ENCODE measurements at places on chromosomes 6 and 20.

- no peak for DNase-seq
Measured at GRCh38 chr20:326645-327185, 1.4 kb downstream of the SOX12 start.

- DNase-seq, result no peak
Measured at GRCh38 chr6:98941319-98941718, 6.4 kb downstream of the FBXL4 start.

GRCh38 chr6:155196911-155197310 is 66.9 kb upstream of the CLDN20 start:
- DNase-seq, result no peak

DNA sequence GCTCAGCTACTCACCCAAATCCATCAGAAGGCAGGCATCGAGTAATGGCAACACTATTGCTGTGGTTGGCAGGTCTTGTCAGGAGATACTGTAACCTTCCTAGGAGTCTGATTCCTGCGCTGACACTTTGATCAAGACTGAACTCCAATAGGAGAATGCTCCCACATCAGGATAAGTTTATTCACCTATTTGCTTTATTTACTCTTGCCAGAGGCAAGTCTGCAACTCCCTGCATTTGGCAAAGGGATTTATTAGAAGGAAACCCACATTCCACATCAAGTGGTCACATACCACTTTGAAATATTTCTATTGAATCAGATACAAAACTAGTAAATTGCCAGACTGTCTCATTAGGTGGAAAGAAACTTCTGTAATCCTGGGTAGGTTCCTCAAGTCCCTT is 43.5 kb downstream of the ZFAND3 start:
- DNase-seq, result no peak

GRCh38 chr20:47691625-47692024 is 93.7 kb downstream of the SULF2 start:
- no peak for DNase-seq

DNA sequence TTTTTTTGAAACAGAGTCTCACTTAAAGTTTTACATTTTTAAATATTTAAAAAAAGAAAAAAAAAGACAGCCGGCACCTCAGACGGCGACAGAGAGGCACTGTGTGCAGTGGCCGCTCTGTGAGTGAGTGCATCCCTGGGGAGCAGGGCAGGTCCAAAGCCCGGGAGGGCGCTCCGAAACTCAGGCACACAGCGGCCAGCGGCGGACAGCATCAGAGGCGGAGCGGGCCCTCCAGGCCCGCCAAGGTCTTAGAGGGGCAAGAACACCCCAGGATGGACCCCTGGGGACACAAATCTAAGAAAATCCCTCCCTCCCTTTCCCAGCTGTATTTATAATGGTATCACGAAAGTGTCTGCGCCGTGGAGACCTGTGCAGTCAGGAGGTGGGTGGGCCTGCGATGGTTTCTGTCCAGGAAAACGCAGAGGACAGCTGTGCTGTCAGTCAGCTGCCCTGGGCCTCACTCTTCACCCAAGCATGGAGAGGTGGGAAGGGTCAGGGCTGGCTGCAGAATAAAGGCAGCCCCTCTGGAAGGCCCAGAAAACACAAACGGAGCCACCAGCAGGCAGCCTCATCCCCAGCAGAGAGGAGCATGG is 43.8 kb downstream of the TAF4 start:
- DNase-seq, result no peak

- DNase-seq, result no peak
Measured at GRCh38 chr6:146548898-146549374, 5.3 kb downstream of the RAB32 start.

DNA sequence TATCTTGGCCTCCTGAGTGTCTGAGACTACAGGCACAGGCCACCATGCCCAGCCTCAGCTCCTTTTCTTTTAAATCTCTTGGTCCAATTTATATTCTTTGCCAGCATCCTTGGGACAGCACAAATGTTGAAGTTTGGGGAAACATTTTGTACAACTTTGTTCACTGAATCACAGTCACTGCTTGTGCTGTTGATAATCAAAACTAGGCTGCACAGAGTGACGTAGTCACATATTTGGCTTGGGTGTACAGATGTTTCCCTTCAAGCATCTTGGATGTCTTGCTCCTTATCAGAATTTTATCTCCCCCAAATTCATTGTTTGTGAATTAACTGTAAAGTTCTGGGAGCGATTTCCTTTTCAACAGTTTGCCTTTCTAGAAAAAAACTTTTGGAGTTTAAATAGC is 17.9 kb downstream of the CARMIL1 start:
- no peak for DNase-seq

GRCh38 chr20:19943061-19943521 is 74.1 kb upstream of the NAA20 start:
- no peak for DNase-seq

GRCh38 chr20:19921284-19921793 is 95.8 kb upstream of the NAA20 start:
- DNase-seq, result no peak

DNA sequence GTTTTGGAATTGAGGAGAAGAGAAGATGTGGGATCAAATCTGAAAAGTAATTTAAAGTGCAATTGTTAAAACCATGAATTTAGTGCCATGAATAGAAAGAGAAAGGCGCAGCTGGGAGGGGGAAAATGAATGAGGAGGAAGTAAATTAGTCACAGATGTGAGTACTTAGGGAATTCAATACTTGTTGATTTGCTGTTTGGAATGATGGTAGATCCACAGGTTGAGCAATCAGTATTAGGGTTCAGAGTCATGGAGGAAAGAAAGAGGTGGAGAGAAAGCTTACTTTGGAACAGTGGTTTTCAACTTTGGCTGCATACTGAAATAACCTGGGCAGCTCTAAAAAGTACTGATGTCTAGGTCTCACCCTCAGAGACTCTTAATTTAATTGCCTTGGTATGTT is 229.7 kb upstream of the ASCC3 start:
- DNase-seq, result no peak

- no peak for DNase-seq
Measured at GRCh38 chr6:13494137-13494536, 6.7 kb upstream of the GFOD1 start.

- DNase-seq, result no peak
Measured at GRCh38 chr6:149363154-149363553, 36.9 kb upstream of the SUMO4 start.

DNA sequence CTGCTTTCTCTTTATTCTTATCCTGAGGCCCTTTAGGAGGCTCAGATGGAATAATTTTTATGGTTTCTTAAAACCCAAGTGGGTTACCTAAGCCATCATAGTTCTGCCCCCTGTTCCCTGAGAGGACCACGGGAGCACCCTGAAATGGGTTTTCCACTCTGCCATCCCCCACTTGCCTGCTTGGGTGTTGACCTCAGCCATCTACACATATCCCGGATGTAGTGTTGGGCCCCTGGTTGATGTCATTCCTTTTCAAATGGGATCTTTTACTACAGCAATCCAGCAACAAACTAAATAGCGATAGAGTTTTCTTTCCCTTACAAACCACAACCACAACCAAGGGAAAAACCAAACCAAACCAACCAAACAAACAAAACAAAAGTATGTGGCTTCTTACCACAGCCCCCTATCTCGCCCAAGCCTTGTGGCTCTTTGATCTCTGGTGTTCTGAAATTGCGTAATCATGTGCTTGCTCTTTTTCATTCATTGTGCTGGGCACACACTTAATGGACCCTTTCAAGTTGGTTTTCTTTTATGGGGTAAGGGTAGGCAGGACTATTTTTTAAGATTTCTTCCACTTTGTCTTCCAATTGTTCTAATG is 154.9 kb downstream of the ESR1 start:
- no peak for DNase-seq

DNA sequence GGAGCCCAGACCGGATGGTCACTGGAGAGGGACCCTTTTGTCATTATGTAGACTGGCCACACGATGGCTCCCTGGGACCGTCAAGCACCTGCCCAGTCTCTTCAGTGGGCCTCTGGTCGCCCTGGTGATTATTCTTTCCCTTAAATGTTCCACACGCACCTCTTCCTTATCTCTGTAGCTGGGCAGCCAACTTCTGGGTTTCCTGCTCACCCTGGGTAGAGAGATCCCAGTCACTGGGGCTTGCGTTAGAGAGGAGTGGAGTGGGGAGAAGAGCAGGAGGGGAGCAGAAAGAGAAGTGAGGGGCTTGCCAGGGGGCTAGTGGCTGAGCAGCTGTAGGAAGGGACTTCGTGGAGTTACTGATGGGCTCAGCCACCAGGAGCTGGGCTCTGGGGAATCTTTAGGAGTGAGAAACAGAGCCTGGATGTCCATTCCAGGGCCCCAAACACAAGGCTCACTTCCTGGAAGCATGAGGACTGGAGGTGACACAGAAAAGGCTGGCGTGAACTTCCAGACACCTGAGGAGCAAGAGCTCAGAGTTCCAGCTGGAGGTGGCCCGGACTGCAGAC is 150.1 kb downstream of the DHX35 start:
- DNase-seq, result no peak

DNA sequence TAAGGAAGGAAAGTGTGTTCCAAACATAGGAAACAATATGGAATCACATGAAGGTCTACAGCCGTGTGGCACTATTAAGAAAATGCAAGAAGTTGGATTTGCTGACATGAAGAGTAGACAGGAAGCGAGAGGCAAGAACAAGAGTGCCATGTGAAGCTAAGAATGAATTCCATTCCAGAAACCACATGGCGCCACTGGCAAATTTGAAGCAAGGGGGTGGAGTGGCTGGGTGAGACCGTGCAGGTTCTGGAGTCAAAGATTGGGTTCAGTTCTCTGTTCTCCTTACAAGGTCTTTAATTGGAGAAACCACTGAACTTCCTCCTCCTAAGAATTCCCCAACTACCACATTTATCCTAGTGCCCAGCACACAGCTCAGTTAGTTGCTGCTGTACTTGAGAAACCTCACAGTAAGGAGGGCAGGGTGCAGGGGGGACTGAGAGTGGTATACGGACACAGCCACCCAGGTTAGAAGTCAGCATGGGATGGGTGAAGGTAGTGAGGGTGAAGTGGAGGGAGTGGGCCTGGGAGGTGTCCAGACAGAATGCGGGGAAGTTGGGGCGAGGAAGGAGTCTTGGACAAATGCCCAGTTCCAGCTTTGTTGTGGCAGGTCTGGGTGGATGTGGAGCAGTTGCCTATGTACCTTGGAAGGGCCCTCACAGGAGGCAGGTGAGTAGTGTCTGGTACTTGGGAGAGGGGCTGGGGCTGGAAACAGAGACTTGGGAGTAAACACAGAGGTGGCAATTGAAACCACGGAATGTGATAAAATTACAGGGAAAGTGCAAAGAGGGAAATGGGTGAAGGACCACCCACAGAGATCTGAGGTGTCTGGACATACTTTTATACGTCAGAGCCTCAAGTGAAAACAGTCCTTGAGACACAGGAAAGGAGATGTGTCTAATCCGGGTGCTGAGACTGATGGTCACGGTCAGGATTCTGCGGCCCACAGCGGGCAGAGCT is 14.3 kb downstream of the LYRM4 start:
- DNase-seq, result no peak

GRCh38 chr20:1827974-1828785 is 67.0 kb upstream of the SIRPA start:
- DNase-seq, result no peak

GRCh38 chr6:12034837-12035236 is 22.7 kb downstream of the HIVEP1 start:
- no peak for DNase-seq

GRCh38 chr6:87366072-87366827 is 21.6 kb downstream of the C6orf163 start:
- DNase-seq, result no peak

- DNase-seq, result peak; percentile 94
Measured at GRCh38 chr6:37818536-37819176, 871 bp upstream of the ZFAND3 start.
